ENCODE measurements at places on chromosomes 6 and 20.

GRCh38 chr6:53811746-53812145 lies 16.9 kb downstream of the LRRC1 start:
- DNase-seq = no peak

GRCh38 chr6:33837971-33838665 lies 34.3 kb upstream of the MLN start:
- DNase-seq = no peak

- no peak for DNase-seq
Observed at GRCh38 chr20:59318803-59319202, 18.4 kb downstream of the EDN3 start.

DNA sequence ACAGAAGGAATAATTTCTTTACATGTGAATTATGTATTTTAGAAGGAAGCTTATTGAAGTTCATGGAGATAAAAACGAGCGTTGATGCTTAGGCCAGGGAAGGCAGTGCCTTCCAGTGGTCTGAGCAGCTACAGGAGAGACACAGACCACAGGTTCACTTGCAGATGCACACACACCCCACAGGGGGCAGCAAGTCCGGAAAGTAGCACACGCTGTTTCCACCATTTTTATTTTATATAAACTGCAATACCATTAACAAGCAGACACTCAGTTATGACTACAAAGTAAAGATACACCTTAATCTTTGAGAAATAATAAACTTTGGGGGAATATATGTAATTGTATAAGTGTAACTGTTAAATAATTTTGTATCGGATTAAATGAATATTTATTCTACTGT lies 13.5 kb upstream of the DACT2 start:
- no peak for DNase-seq

DNA sequence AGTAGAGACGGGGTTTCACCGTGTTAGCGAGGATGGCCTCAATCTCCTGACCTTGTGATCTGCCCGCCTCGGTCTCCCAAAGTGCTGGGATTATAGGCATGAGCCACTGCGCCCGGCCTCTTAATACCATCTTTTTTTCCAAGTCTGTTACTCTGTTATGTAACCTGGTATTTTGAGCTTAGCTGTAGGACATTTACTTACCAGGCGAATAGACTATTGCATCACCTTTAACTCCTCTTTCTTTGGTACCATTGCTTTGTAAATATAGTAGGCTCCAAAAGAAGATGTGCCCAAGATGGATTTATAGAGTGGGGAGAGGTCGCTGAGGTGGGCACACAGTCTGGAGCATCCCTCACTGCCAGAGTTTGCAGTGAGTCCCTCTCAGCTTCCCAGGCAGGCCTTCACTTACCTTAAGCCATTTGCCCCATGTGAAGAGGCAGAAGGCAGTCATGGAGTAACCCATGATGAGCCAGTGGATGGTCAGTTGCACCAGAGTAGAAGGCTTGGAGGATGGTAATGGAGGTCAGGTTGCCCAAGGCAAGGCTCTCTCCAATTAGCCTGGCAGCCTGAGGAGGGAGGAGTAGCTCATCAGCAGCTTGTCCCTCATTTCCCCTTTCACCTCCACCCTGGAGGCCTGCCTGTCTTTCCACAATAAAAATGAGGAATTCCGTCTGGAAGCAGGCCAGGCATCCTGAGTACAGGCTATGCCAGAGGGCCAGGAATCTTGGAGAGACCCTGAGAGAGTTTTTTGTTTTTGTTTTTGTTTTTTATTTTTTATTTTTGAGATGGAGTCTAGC lies 9.7 kb downstream of the TIAM2 start:
- DNase-seq = no peak

DNA sequence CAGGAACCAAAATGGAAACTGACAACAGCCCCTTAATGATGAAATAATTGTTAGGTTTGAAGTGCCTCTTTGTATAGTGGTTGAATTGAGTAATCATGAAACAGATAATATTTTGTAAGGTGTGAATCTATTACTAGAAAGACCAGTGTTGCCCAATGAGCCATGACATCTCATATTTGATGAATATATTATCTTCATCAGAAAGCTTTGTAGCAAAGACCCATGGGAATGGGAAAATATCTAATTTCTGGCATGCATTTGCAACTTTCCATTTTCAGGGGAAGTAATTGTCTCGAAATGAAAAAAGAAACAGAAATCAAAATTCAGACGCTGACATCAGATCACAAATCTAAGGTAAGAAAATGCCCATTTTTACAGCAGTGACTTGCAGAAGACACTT lies 57.3 kb upstream of the LAMP5 start:
- DNase-seq = no peak

GRCh38 chr6:167394339-167394738 lies 69.5 kb downstream of the TTLL2 start:
- no peak for DNase-seq

GRCh38 chr6:139497345-139497961 lies 123.0 kb upstream of the CITED2 start:
- no peak for DNase-seq

DNA sequence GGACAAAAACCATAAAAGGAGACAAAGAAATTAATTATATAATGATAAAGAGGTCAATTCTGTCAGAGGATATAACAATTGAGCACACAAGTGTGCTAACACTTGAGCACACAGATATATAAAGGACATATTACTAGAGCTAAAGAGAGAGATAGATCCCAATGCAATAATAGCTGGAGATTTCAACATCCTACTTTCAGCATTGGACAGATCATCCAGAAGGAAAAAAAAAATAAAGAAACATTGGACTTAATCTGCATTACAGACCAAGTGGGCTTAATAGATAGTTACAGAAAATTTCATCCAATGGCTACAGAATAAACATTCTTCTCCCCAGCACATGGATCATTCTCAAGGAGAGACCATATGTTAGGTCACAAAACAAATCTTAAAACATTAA lies 9.9 kb downstream of the VNN1 start:
- DNase-seq = no peak

- no peak for DNase-seq
Observed at GRCh38 chr20:38890497-38890818, 35.8 kb upstream of the FAM83D start.

DNA sequence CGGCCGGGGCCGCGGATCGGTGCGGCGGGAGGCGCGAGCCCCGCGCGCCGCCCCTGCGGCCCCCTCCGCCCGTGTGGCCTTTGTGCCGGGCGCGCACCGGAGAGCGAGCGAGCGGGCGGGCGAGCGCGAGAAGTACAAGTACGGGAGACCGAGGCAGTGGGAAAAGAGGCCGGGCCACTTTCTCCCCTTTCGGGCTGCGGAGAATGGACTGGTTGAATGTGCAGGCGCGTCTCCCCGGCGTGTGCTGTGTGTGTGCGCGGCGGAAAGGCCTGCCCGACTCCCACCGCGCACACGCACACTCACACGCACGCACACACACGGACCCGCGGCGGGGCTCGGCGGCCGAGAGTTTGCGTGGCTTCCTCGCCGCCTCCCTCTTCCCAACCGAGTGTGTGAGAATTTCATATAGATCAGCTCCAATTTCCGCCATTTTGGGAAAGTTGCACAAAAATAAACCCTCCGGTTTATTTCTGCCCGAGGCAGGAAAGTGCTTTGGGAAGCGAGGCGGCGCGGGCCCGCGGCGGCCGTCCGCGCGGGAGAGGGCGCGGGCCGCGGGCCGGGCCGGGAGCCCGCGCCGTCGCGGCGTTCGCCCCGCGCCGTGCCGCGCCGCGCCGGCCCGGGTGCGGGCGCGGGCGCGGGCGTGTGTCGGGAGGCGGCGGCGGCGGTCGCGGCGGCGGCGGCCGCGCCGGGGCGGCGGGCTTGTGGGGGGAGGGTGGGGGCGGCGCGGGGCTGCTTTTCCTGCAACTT lies 1.1 kb downstream of the L3MBTL3 start:
- peak; percentile 48 for DNase-seq

GRCh38 chr6:89385846-89386245 lies 26.2 kb downstream of the RRAGD start:
- DNase-seq = no peak

- DNase-seq = no peak
Observed at GRCh38 chr6:47420394-47421371, 56.9 kb upstream of the CD2AP start.

- DNase-seq = no peak
Observed at GRCh38 chr20:35087791-35088190, 4.8 kb downstream of the TRPC4AP start.

- no peak for DNase-seq
Observed at GRCh38 chr20:12243327-12243726, 325.6 kb downstream of the BTBD3 start.

DNA sequence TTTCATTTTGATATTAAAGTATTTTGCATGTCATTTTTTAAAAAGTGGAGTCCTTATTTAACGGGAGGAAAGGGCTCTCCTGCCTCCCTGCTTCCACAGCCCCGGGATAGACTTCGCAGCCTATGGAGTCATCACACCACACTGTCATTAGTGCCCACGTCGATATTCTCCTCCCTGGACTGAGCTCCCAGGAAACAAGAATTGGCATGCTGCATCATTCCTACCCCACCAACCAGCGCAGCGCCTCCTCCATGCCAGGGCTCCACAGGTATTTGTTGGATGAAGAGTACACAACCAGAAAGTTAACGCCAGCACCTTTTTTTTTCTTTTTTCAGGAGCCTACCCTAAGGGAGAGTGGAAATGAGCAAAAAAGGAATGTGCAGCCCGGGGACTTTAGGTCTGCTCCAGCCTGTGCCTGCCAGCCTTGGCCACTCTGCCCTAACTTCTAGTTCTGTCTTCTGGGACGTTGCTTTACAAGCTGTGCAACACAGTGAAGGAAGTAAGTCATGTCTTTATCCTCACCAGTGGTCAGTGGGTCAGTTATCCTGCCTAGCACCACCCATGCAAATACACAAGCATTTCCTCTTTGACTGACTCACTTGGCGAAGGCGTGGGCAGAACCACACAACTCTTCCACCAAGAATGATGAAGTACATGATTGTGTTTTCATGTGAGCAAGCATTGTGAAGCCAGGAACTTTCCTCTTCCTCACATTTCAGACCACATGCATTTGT lies 180.7 kb upstream of the UST start:
- no peak for DNase-seq

DNA sequence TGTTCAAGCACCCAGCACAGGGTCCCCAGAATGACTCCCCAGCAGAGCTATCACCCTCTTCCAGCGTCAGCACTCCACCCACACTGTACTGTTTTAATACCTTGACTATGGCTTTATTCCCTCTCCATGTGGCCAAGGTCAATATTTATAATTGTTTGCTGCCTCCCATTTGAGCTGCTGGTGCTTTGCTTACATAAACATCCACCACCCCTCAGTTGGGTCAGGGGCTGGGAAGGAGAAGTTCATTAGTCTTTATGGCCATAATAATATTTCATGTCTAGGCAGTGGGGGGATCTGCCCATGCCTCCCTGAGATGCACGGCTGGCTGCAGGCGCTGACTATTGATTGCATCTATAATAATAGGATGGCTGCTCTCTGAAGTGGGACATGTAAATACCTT lies 41.8 kb upstream of the SAYSD1 start:
- no peak for DNase-seq
